Glomerular endothelial cell (primary cell): ENCODE measurements at places on chromosomes 11 and 22. TPM values are rescaled to one million over a fixed set of nuclear protein-coding genes. Genes with fewer than 3 reads are reported as not detected.

KDM4D gene
- total RNA-seq, result 0.58 and 0.99 TPM in 2 replicates

PDGFB gene
- total RNA-seq, result 132 and 333 TPM in 2 replicates

TREH gene
- total RNA-seq, result not detected in 2 replicates

CYP2D6 gene
- total RNA-seq, result 0.76 TPM in 1 of 2 replicates, not detected in the other

RFPL3 gene
- not detected in 2 replicates for total RNA-seq

INS gene
- total RNA-seq, result not detected in 2 replicates

ST14 gene
- 0.12 TPM in 1 of 2 replicates, not detected in the other for total RNA-seq

GLB1L3 gene
- not detected in 2 replicates for total RNA-seq

ANGPTL5 gene
- not detected in 2 replicates for total RNA-seq

AQP11 gene
- total RNA-seq, result 0.18 TPM in 1 of 2 replicates, not detected in the other

ACR gene
- 0.76 TPM in 1 of 2 replicates, not detected in the other for total RNA-seq

ASCL2 gene
- not detected in 2 replicates for total RNA-seq

C11orf97 gene
- total RNA-seq, result not detected in 2 replicates

VSIG10L2 gene
- total RNA-seq, result not detected in 2 replicates

IGSF22 gene
- total RNA-seq, result 0.06 TPM in 1 of 2 replicates, not detected in the other

SLC37A2 gene
- total RNA-seq, result 0.70 and 6.9 TPM in 2 replicates

KRTAP5-2 gene
- not detected in 2 replicates for total RNA-seq

ANKK1 gene
- total RNA-seq, result 0.12 TPM in 1 of 2 replicates, not detected in the other

PGA5 gene
- not detected in 2 replicates for total RNA-seq

C11orf87 gene
- 0.12 TPM in 1 of 2 replicates, not detected in the other for total RNA-seq

PRR33 gene
- total RNA-seq, result not detected in 2 replicates

NTM gene
- 10.3 and 13.2 TPM in 2 replicates for total RNA-seq

NXPE2 gene
- total RNA-seq, result not detected in 2 replicates

KCNK7 gene
- total RNA-seq, result 0.58 TPM in 1 of 2 replicates, not detected in the other

IL17REL gene
- not detected in 2 replicates for total RNA-seq

FAM111B gene
- total RNA-seq, result 2.2 and 5.6 TPM in 2 replicates

P2RX3 gene
- not detected in 2 replicates for total RNA-seq

OR51E1 gene
- total RNA-seq, result not detected in 2 replicates

KIF18A gene
- total RNA-seq, result 3.1 and 3.4 TPM in 2 replicates

AMOTL1 gene
- 57.1 and 59.3 TPM in 2 replicates for total RNA-seq

AIFM3 gene
- total RNA-seq, result 0.18 TPM in 1 of 2 replicates, not detected in the other

NAGA gene
- 33.4 and 41.9 TPM in 2 replicates for total RNA-seq

SMC1B gene
- not detected in 2 replicates for total RNA-seq

MRPL17 gene
- 68.9 and 76.8 TPM in 2 replicates for total RNA-seq

KDM4E gene
- not detected in 2 replicates for total RNA-seq

TSSK2 gene
- total RNA-seq, result not detected in 2 replicates

VSIG2 gene
- 1.1 TPM in 1 of 2 replicates, not detected in the other for total RNA-seq

KCNJ5 gene
- 0.15 and 0.41 TPM in 2 replicates for total RNA-seq

APOA4 gene
- not detected in 2 replicates for total RNA-seq

BAIAP2L2 gene
- total RNA-seq, result 0.24 and 0.93 TPM in 2 replicates

MS4A6A gene
- 2.9 and 7.5 TPM in 2 replicates for total RNA-seq

HORMAD2 gene
- total RNA-seq, result not detected in 2 replicates

IGF2 gene
- total RNA-seq, result 8.8 and 50.6 TPM in 2 replicates

SLC22A25 gene
- total RNA-seq, result not detected in 2 replicates

P2RY2 gene
- 1.4 and 2.3 TPM in 2 replicates for total RNA-seq

DRD4 gene
- not detected in 2 replicates for total RNA-seq

CSF2RB gene
- 3.6 and 19.8 TPM in 2 replicates for total RNA-seq

CCDC116 gene
- total RNA-seq, result 0.35 TPM in 1 of 2 replicates, not detected in the other

C22orf31 gene
- total RNA-seq, result not detected in 2 replicates

OR8K3 gene
- total RNA-seq, result not detected in 2 replicates

RAB38 gene
- 2.7 and 15.7 TPM in 2 replicates for total RNA-seq

SLC22A9 gene
- not detected in 2 replicates for total RNA-seq

ADAMTS15 gene
- 1.7 and 8.5 TPM in 2 replicates for total RNA-seq

PANX3 gene
- not detected in 2 replicates for total RNA-seq

ALDH3B1 gene
- total RNA-seq, result 2.2 and 2.9 TPM in 2 replicates

APOA5 gene
- not detected in 2 replicates for total RNA-seq

VPREB1 gene
- not detected in 2 replicates for total RNA-seq

ASPHD2 gene
- total RNA-seq, result 2.6 and 5.4 TPM in 2 replicates
